Hepatocyte (in vitro differentiated cells): ENCODE measurements at places on chromosomes 1 and 21.

DNA sequence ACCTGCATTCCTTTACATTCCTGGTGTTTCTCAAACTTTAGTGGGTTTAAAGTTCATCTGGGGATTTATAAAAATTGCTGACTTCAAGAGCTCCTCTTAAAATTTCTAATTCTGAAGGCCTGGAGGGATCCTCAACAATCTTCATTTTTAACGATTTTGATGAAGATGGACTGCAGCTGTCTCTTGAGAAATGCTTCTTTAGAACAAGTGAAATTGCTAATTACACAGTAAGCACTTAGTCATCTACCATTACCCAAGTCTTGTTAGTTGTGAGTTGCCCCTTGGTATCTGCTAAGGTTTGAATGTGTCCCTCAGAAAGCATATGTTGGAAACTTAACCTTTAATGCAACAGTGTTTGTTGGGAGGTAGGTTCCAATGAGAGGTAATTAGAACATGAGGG lies 163.7 kb downstream of the LTN1 start:
- no peak for DNase-seq
- H3K36me3 ChIP-seq: no peaks in the 10 kb centered on the region
- no peak overlapping the region for H3K4me3 ChIP-seq
- no peak overlapping the region for H3K27ac ChIP-seq
- no peaks in the 10 kb centered on the region for H3K27me3 ChIP-seq

DNA sequence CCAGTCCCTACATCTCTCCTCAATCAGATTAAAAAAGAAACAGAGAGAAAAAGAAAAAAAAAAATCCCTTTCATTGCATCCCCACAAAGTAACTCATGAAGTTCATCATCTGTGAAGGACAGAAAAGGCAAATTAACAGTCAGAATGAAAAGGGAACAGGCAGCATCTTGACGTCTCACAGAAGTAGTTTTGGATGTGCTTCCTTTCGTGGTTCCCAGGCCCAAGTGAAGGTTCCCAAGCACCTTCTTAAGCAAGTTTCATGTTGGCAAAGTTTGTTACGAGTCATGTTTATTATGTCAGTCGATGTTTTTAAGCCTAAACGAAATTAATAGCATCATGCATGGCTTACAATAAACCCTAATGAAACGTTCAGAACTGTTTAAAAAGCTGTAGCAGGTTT lies 475.2 kb downstream of the SETD4 start:
- no peak for DNase-seq
- no peaks in the 10 kb centered on the region for H3K36me3 ChIP-seq
- H3K4me1 ChIP-seq: peaks cover 7% of the 10 kb centered on the region
- no peak overlapping the region for H3K4me3 ChIP-seq

DNA sequence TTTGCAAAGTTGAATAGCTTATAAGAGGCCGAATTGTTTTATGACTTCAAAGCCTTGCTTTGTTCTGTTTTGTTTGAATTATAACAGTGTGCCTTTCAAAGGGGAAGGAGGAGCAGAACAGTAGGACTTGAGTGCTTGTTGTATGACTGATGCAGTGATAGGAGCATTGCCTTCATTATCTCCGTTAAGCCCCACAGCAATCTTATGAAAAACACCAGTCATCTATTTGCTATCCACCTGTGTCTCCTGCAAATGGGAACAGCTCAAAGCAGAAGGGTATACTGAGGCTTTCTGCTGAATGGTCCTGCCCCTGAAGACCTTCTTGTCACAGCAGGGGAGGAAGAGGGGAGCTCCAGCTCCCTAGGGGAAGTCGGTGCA lies 127.5 kb downstream of the RNF220 start:
- H3K4me3 ChIP-seq: no peak overlapping the region
- peaks cover 2% of the 10 kb centered on the region for H3K4me1 ChIP-seq
- no peaks in the 10 kb centered on the region for H3K27me3 ChIP-seq
- no peak overlapping the region for H3K27ac ChIP-seq
- no peak for DNase-seq
- H3K36me3 ChIP-seq: no peaks in the 10 kb centered on the region

GRCh38 chr1:111509997-111510375 lies 6.6 kb upstream of the ADORA3 start:
- peaks cover 17% of the 10 kb centered on the region for H3K4me1 ChIP-seq
- DNase-seq: peak; percentile 2
- no peak overlapping the region for H3K4me3 ChIP-seq
- no peaks in the 10 kb centered on the region for H3K36me3 ChIP-seq

DNA sequence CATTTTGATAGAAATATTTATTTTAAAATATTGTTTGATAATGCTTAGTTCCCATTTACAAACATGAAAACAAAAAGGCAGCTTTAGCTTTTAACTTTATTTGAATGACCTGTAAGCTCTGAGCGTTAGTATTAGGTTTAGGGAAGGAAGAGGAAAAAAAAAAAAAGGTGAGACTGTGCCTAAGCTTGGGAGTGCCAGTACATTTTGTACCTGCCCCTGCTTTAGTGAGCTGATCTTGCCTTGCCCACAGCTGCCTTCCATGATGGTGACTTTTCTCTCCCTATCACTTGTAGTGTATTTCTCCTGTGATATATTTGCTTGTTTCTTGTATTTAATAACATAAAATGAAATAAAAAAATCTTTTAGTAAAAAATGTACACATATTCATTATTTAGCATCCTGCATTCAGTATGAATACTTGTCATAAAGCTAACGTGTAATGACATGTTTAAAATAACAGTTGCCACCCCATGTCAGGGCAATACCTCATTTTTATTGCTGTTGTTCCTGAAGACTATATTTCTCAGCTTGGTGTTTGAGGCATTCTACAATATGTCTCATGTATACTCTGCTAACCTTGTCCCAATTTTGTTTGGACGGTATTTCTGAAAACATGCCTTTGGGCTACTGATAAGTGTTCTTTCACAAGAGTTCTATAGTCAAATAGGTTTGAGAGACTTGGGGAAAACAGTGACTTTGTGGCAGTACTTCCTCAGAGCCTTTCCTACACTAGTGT lies 76.3 kb downstream of the NEK7 start:
- no peak for DNase-seq
- H3K27ac ChIP-seq: no peak overlapping the region
- no peaks in the 10 kb centered on the region for H3K36me3 ChIP-seq
- no peaks in the 10 kb centered on the region for H3K4me1 ChIP-seq
- no peaks in the 10 kb centered on the region for H3K27me3 ChIP-seq
